Caco-2 (cell line): ENCODE measurements at places on chromosomes 16 and 17. TPM values are rescaled to one million over a fixed set of nuclear protein-coding genes. Genes with fewer than 3 reads are reported as not detected.

The KCNJ2 gene
- total RNA-seq, result 0.70 and 1.0 TPM in 2 replicates

The CTRB1 gene
- not detected in 2 replicates for total RNA-seq

The CDH3 gene
- total RNA-seq, result 114 and 144 TPM in 2 replicates

The TBC1D3C gene
- total RNA-seq, result not detected in 2 replicates

The KRT33B gene
- not detected in 2 replicates for total RNA-seq

The HMOX2 gene
- total RNA-seq, result 35.7 and 36.7 TPM in 2 replicates

The SDK2 gene
- 0.09 and 0.14 TPM in 2 replicates for total RNA-seq

The LRRC75A gene
- total RNA-seq, result 4.0 and 4.5 TPM in 2 replicates

The CCL16 gene
- total RNA-seq, result not detected in 2 replicates

The NGFR gene
- 1.6 and 1.7 TPM in 2 replicates for total RNA-seq

The CACNB1 gene
- total RNA-seq, result 6.1 and 7.0 TPM in 2 replicates

The KRT12 gene
- total RNA-seq, result not detected in 2 replicates

The CACNA1H gene
- 5.1 and 6.5 TPM in 2 replicates for total RNA-seq

The TP53TG3 gene
- total RNA-seq, result not detected in 2 replicates
